ENCODE measurements at places on chromosomes 3 and 15. TPM values are rescaled to one million over a fixed set of nuclear protein-coding genes. Genes with fewer than 3 reads are reported as not detected.

GRCh38 chr3:27349832-27350231 is 19.4 kb downstream of the NEK10 start:
- no peak for DNase-seq

GRCh38 chr3:47000922-47001730 is 21.7 kb downstream of the NBEAL2 start:
- no peak for DNase-seq

DNA sequence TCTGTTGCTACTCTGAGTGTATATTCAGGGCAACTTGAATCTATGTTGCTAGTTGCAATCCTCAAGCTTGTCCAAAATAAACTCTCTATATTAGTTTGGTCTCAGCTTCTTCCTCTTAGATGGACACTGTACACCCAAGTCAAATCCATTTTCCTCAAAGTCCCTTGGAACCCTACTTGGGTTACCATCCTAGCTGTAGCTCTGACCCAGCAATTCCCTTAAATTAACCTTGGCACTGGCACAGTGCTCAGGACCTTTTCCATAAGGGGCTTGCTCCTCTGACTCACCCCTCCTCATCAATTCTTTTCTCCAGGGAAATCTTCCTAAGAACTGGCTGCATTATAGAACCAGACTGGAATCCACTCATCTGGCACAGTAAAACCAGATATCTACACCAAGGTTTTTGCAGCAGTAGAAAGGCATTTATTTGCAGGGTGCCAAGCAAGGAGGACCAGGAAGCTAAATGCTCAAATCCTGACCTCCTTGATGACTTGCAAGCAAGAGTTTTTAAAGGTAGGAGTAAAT is 44.9 kb upstream of the B3GALNT1 start:
- DNase-seq, result no peak

DNA sequence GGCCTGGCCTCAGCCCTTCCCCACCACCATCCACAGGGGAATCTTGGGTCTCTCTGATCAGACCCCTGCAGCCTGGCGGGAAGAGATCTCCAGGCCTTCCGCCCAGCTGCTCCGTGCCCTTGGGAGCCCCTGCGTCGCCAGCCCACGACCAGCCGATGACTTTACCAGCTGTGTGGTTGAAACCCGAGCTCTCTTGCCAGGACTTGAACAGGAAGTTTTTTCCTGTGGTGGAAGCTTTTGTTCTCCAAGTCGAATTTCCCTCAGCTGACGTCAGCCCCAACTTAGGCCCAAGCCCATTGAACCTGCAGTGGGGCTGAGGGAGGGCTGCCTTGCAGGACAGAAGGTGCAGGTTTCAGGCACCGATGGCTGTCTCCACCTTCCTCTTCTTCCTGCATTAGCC is 51.7 kb upstream of the SMAD3 start:
- no peak for DNase-seq

GRCh38 chr3:38560284-38560683 is 64.1 kb downstream of the EXOG start:
- no peak for DNase-seq

DNA sequence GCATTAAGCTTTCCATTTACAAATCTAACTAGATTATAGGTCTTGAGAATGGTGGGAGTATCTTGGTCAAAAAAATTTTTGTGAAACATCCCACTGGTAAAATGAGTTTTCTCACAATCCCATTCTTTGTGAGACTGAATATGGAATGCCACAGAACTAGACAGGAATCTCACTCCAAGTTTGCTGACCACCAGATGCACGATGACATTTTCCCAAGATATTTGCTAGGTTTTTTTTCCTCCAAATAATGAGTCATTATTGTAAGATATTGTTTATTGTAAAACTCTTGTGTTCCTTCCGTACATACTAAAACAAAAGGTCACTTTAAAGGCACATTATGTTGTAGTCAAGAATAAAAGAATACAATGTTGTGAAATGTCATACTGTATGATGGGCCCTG is 53.9 kb downstream of the COPS2 start:
- DNase-seq, result no peak

DNA sequence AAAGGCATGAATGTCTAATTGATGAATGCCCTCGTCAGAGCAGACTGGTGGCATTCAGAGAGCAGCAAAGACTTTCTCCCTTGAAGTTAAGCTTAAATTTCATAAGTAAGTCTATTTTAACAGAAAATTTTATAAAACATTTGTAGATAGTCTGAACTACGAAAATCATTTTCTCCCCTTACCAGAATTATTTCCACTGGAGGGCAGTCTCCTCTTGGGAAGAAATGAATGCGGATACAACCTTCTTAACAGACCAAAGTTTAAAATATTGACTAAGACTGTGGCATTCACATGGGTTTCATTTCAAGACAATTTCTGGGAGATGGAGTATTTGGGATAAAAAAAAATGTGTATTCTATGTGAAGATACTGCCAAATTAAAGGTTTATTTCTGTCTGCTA is 669.0 kb downstream of the FHIT start:
- DNase-seq, result no peak

DNA sequence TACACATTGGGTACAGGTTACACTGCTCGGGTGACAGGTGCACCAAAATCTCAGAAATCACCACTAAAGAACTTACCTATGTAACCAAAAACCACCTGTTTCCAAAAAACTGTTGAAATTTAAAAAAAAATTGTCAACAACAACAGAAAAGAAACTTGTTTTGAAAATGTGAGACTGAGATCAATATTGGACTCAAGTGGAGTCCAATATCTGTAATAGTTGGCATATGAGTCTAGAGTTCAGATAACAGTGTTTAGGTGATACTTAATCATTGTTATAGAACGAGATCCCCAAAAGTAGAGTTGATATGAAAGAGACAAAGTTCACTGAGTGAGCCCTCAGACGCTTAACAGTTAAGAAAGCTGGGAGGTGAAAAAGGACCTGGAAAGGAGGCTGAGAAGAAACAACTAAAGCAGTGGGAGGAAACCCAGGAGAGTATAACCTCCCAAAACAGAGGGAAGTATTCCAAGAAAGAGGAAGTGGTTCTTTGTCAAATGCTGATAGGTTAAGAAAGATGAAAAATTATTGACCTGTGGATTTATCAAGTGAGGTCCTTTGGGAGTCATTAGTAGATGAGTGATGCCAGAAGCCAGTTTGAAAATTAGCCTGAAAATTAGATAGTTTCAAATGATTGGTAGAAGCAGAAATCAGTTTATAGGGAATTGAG is 388.6 kb upstream of the DPH6 start:
- no peak for DNase-seq

GRCh38 chr3:127539366-127540060 is 51.0 kb downstream of the TPRA1 start:
- DNase-seq, result no peak

DNA sequence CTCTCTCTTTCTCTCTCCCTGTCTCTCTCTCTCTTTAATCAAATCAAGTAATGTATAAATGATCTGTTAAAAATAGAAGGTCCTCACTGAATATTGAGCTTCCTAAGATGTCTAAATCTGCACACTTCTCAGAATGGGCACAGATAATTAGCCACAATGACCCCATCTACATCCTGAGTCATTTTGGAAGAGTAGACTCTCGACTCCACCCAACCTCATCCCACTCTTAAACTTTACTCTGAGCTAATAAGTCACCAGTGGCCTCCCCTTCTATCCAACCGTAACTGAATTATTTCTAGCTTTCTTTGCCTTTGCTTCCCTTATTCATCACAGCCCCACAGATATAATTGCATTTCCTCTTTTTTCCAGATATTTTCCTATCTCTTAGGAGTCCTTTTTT is 326.5 kb upstream of the ZNF717 start:
- DNase-seq, result no peak

DNA sequence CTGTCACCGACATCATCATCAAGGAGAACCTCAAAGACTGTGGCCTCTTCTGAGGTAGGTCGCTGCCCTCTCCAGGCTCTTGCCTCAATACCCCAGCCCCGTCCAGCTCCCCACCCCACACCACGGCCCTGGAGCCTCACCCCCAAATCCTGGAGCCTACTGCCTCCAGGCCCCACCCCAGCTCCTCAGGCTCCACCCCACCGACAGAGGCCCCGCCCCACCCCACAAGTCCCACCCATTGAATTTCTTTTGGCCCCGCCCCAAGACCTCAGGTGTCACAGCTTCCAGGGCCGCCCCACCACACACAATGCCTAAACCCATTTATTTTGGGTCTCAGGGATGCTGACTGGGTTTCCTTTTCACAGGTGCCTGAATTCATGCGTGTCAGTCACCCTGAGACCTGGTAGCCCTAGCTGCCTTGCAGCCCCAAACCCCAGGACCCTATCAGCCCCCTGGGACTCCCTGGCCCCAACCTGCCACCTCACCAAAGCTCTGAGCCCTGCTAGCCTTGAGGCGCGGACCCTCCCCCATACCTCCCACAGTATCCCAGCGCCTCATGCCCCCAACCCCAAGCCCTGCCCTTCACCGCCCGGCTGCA is 3.6 kb downstream of the GNAT1 start:
- DNase-seq, result no peak

DNA sequence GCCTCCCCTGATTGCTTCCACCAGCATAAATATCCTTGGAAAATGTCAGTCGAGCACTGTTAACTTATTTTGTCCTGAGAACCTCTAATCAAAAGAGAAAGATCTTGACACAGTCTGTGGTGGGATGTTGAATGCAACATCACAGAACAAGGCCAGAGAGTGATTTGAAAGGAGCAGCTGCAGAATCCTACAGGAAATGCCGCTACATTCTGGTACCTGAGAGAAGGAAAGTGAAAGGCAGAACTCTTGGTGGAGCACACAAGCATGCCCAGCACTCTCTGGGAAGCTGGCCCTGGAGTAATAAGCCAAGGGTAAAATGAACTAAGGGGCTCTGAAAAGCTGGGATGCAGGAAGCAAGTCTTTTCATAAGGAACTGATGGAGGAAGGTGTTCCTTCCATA is 75.8 kb downstream of the CBLB start:
- DNase-seq, result no peak

- no peak for DNase-seq
Measured at GRCh38 chr3:9450126-9450525, 52.7 kb downstream of the SETD5 start.

- no peak for DNase-seq
Measured at GRCh38 chr15:93887151-93887550, 344.2 kb upstream of the MCTP2 start.

The SMAD6 gene
- 2.4 TPM for total RNA-seq

The GPR87 gene
- not detected for total RNA-seq

The PRKAR2A gene
- total RNA-seq, result 32.2 TPM

The TRPM1 gene
- total RNA-seq, result not detected

The EPHA6 gene
- total RNA-seq, result 64.8 TPM

Data from frontal cortex (tissue), 4 donors.